Effector memory CD4-positive, alpha-beta T cell (primary cell): ENCODE measurements at places on chromosomes 1 and 21.

DNA sequence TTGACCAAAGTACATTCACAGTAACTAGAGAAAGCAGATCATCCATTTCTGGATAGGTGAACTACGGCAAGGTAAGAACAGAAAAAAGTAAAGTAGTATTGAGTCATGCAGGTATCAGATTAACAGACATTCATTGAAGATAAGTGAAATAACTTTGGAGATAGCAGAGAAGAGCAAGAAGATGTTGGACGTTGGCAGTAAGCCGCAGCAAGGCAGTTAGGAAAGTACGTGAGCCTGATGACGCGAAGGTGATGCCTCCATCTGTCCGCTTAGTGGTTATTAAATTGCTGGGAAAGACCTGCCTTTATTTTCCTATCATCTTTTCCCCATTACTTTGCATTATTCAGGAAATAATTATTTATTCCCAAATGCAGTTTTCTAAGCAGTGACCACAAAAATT is 24.9 kb upstream of the KIAA1614 start:
- no peak overlapping the region for H3K4me3 ChIP-seq
- DNase-seq: no peak
- no peak overlapping the region for H3K27ac ChIP-seq
- no peaks in the 10 kb centered on the region for H3K36me3 ChIP-seq

GRCh38 chr1:245939756-245940345 is 567.2 kb downstream of the SMYD3 start:
- no peaks in the 10 kb centered on the region for H3K36me3 ChIP-seq
- no peaks in the 10 kb centered on the region for H3K4me1 ChIP-seq
- H3K27me3 ChIP-seq: no peaks in the 10 kb centered on the region
- no peak overlapping the region for H3K4me3 ChIP-seq
- DNase-seq: no peak

DNA sequence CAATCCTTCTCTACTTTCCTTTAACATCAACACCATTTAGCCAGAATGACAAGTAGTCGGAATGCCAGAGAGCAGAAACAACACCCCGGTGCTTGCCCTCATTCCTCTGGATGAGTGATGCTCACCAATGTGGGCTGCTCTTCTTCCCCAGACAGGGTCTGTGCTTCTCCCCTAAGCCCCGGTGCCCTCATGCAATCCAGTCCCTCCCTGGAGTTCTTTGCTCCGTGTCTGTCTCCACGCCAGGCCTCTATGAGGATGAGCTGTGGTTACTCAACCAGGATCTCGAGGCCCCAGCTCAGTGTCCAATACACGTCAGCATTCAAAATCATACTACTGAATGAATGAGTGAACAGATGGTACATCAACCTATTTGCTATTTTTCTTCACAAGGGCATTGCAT is 29.7 kb upstream of the PDE9A start:
- H3K27ac ChIP-seq: no peak overlapping the region
- no peaks in the 10 kb centered on the region for H3K36me3 ChIP-seq
- no peaks in the 10 kb centered on the region for H3K4me1 ChIP-seq
- H3K27me3 ChIP-seq: no peaks in the 10 kb centered on the region

DNA sequence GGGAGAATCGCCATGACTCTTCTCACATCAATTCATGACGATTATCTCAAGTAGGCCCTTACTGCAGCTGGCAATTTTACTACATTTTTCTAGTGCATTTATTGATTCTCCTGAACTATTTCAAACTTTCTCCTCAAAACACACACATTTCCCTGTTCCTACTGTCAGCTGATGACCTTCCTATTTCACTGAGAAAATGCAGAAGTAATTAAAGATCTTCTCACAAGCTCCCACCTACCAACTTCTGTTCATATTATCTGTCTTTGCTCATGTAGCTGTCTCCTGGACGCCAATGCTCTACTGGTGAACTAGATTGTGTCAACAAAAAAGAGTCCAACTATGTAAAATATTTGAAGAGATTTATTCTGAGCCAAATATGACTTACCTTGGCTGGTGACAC is 36.4 kb upstream of the FASLG start:
- no peaks in the 10 kb centered on the region for H3K27me3 ChIP-seq
- no peak overlapping the region for H3K4me3 ChIP-seq
- H3K27ac ChIP-seq: no peak overlapping the region

- H3K4me1 ChIP-seq: no peaks in the 10 kb centered on the region
- DNase-seq: no peak
- no peaks in the 10 kb centered on the region for H3K36me3 ChIP-seq
Observed at GRCh38 chr21:45950740-45951515, 30.6 kb upstream of the COL6A1 start.

DNA sequence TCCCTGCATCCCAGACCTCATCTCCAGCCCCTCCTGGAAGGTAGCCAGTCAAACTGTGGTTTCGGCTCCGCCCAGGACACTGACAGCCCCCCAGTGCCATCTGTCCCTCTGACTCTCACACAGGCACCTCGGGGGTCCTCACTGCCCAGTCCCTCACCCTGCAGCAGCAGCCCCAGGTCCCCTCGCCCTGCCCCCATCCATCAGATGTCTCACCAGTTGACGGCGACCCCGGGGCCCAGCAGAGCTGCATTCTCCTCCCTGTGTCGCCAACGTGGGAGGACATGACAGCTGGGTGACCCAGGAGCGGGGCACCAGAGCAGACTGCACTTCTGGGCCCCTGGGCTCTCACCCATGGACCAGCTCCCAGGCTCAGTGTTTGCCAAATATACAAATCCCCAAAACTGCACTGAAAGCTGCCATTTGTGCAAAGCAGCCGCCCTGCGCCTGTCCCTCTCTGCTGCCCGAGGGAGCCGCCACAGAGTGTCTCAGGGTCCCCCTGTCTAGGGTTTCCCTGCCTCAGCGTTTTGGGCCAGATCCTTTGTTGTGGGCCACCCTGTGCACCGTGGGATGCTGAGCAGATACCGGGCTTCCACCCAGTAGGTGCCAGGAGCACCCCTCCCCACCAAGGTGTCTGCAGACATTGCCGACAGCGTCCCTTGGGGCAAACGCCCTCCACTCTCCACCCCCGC is 48.2 kb downstream of the PRDM15 start:
- H3K36me3 ChIP-seq: peaks cover 37% of the 10 kb centered on the region
- DNase-seq: no peak
- no peak overlapping the region for H3K27ac ChIP-seq
- H3K4me1 ChIP-seq: no peaks in the 10 kb centered on the region

DNA sequence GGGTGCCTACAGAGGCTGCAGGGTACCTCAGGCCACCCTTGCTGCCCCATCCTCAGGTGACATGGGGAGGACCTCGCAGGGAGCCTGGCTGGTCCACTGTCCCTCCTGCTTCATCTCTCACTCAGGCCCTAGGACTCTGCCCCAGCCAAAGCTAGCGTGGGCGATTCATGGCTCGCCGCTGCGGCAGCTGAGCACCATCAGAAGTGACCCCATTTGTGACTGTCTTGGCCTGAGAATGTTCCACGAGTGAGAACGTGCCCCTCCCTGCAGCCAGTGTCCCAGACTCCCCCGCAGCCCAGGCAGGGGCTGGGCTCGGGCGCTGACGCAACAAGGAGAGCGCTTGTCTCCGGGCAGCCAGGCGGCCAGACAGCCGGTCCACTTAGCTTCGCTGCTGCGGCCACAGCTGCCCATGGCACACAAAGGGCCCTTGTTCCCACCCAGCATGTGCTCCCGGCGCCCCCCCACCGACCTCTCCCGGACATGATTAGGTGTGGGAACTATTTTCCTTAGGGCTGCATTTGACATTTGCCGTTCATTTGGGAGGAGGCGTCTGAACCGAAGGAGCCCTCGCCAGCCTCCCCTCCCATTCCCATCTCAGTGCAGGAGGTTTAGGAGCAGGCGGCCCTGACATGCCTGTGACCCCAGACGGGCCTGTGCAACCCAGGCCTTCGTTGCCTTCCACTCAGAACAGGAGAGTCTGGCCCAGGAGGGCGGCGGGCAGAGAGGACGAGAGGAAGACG is 19.3 kb upstream of the POFUT2 start:
- no peak overlapping the region for H3K4me3 ChIP-seq
- peaks cover 6% of the 10 kb centered on the region for H3K4me1 ChIP-seq
- DNase-seq: no peak
- H3K27ac ChIP-seq: no peak overlapping the region
- H3K27me3 ChIP-seq: no peaks in the 10 kb centered on the region

- H3K36me3 ChIP-seq: no peaks in the 10 kb centered on the region
- H3K4me1 ChIP-seq: peaks cover 41% of the 10 kb centered on the region
- peak within 1 kb of the TSS; percentile 45 for H3K4me3 ChIP-seq
- no peak for DNase-seq
- peak within 1 kb of the TSS; percentile 92 for H3K27ac ChIP-seq
Observed at GRCh38 chr1:32246888-32247273, at the start of gene FAM167B. Gene FAM167B (plus strand): TSS chr1:32247222. CDS start chr1:32247422, 200 bp downstream.

DNA sequence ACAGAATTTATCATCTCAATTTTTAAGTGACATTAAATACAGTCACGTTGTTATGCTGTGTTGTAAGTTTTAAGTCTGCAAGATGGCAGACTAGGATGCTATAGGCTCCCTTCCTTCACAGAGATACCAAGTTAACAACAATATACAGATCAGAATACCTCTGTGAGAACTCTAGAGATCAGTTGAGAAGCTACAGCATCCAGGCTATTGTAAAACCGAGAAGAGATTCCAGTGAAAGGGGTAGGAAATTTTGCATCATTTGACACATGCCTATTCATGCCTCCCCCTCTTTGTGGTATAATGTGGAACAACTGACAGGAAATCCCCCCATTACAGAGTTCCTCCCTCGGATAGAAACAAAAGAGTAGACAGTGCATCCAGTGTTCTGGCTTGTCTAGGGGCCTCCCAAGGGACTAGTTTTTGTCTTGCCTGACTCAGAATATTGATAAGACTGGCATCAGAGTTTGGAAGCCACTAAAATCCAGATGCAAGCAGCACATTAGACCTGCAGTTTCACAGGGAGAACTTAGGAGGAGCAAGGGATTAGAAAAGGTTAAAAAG is 80.6 kb downstream of the LBR start:
- H3K27ac ChIP-seq: no peak overlapping the region
- H3K4me3 ChIP-seq: no peak overlapping the region
- DNase-seq: no peak
- peaks cover 4% of the 10 kb centered on the region for H3K27me3 ChIP-seq

DNA sequence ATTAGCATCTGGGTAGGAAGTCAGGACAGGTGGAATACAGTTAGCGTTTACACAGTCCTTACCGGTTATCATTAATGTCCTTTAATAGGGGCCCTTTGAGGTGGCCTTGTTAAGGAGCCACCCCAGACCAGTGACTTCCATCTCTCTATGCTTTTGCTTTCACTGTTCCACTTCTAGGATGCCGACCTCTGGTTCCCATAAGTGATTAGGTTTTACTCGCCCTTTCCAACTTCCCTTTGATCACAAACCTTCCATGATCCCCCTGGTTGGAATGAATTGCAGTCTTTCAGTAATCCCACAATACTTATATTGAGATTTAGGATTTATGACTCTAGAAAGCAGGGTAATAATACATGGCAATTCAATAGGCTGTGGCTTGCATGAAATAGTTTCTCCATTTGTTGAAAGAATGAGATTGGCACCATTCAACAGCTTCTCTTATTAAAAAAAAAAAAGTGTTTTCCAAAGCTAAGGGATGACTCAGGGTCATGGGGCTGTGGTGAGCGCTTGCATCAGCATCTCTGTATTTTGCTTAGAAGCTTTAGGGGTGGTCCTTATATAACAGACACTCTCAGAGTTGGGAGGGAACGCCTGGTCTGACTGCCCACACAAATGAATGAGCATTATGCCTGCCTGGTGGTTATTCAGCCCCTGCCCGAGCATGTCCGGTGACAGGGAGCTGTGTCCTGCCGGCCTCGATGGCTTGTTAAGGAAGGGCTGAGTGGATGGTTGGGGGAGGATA is 110.5 kb downstream of the CNIH3 start:
- H3K36me3 ChIP-seq: no peaks in the 10 kb centered on the region
- H3K27me3 ChIP-seq: no peaks in the 10 kb centered on the region
- H3K4me3 ChIP-seq: no peak overlapping the region
- DNase-seq: no peak

DNA sequence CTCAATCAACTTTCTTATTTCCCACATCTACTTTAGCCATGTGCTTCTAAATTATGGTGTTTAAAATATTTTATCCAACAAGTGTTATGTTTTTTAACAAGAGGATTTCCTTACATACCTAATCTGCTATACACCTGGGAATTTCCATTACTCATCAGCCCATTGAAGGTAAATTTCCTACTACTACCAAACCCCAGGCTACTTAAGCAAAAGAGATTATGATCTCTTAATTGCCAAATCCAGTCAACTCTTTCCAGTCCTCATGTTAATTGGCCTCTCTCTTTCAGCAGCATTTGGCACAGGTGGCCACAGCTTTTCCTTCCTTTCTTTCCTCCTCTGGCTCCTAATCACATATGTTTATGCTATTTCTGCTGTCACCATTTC is 5.1 kb upstream of the C1orf162 start:
- no peak for DNase-seq
- H3K4me3 ChIP-seq: no peak overlapping the region

- H3K27ac ChIP-seq: no peak overlapping the region
- DNase-seq: no peak
- no peaks in the 10 kb centered on the region for H3K36me3 ChIP-seq
- peaks cover 13% of the 10 kb centered on the region for H3K4me1 ChIP-seq
- H3K27me3 ChIP-seq: no peaks in the 10 kb centered on the region
Observed at GRCh38 chr1:44033756-44034155, 2.5 kb upstream of the SLC6A9 start.

DNA sequence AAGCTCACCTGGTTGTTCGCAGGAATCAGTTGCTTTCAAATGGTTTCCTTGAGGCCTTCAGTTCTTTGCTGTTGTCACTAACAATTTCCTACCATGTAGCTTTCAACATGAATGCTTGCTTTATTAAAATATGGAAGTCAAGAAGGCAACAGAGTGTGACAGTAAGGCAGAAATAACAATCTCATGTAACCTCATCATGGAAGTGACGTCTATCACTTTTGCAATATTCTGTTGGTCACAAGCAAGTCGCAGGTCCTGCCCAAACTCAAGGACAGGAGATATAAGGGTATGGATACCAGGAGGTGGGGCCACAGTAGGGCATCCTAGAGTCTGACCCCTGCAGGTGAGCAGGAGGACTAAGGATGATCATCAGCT is 296.8 kb upstream of the ZP4 start:
- no peaks in the 10 kb centered on the region for H3K27me3 ChIP-seq
- H3K36me3 ChIP-seq: no peaks in the 10 kb centered on the region
- no peak for DNase-seq
- H3K4me1 ChIP-seq: no peaks in the 10 kb centered on the region
- no peak overlapping the region for H3K27ac ChIP-seq

DNA sequence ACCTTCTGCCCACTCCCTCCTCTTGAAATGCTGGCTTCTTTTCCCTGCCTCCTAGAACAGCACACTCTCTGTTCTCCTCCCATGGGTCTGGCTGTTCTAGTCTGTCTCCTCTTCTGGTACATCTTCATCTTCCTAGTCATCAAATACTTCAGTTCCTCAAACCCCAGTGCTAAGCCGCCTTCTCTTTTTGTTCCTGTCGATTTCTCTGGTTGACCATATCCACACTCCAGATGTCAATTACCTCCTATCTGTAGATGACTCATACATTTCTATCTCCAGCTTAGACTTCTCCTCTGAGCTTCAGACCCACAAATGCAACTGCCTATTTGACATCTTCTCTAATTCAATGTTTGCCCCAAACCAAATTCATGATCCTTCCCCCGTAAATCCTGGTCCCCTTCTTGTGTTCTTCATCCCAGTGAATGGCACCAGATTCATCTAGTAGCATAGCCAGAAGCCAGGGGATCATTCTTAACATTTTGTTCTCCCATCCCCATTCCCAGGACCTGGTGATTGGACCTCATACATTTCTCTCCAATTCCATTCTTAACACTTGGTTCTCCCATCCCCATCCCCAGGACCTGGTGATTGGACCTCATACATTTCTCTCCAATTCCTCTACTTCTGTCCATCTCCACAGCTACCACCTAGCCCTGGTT is 35.9 kb downstream of the USP24 start:
- no peak overlapping the region for H3K4me3 ChIP-seq
- H3K36me3 ChIP-seq: peaks cover 3% of the 10 kb centered on the region
